ENCODE measurements at places on chromosomes 4 and X. TPM values are rescaled to one million over a fixed set of nuclear protein-coding genes. Genes with fewer than 3 reads are reported as not detected.

The FAM114A1 gene
- 0.79 TPM for total RNA-seq

The MAGEB1 gene
- not detected for total RNA-seq

The PLXNB3 gene
- 0.39 TPM for total RNA-seq

GRCh38 chrX:155263854-155264628 is at the start of gene RAB39B:
Gene RAB39B (minus strand): TSS chrX:155264491. CDS start chrX:155264288, 203 bp downstream.
- peak; percentile 65 for DNase-seq
- H3K36me3 ChIP-seq: peaks cover 5% of the 10 kb centered on the region
- peak within 1 kb of the TSS; percentile 75 for H3K4me3 ChIP-seq
- H3K27me3 ChIP-seq: no peaks in the 10 kb centered on the region
- peaks cover 3% of the 10 kb centered on the region for H3K4me1 ChIP-seq

DNA sequence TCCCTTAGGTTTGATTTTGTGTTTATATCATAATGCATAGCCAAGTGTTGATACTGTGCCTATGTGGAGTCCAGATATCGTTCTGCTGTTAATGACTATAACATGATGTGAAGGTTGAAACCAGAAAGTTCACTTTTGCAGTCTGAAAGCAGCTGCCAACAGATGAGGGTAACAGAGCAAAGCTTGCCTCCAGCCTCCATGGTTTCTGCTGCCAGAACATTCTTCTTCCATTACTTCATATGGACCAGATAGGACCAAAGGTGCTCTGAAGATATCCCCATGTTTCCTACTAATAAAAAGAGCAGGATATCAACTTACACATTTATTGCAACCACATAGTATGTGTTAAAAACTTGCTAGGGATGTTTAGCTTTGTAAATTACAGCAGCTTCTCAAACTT is 394.1 kb downstream of the SPRY1 start:
- no peak overlapping the region for H3K27ac ChIP-seq
- DNase-seq: no peak
- no peaks in the 10 kb centered on the region for H3K4me1 ChIP-seq
- H3K36me3 ChIP-seq: no peaks in the 10 kb centered on the region
- no peaks in the 10 kb centered on the region for H3K27me3 ChIP-seq

The SYTL5 gene
- total RNA-seq: not detected

DNA sequence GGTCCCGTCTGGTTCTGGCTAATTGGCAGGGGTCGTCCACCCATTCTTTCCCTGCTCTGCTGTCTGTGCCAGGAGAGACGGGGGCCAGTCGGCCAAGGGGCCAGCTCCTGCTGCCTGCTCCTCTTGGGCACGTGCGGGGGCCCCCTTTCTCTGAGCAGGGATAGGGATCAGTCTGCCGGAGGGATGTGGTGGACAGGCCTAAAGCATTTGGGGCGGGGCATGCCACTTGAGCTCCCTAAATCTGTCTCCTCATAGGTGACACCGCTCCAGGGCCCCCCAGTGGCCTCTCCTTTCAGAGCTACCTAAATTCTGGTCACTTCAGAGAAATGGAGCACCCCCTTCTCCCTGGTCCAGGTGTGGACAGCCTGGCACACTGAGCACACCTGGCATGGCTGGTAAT is 4.2 kb upstream of the MSANTD1 start:
- H3K36me3 ChIP-seq: peaks cover 16% of the 10 kb centered on the region
- no peak overlapping the region for H3K27ac ChIP-seq
- no peak for DNase-seq
- H3K4me1 ChIP-seq: no peaks in the 10 kb centered on the region
- H3K4me3 ChIP-seq: no peak overlapping the region
- H3K27me3 ChIP-seq: no peaks in the 10 kb centered on the region

- no peak for DNase-seq
- H3K27me3 ChIP-seq: no peaks in the 10 kb centered on the region
- H3K4me3 ChIP-seq: no peak overlapping the region
Measured at GRCh38 chr4:40536032-40536431, 93.6 kb downstream of the RBM47 start.

GRCh38 chr4:150140774-150141400 is 62.6 kb downstream of the DCLK2 start:
- H3K4me3 ChIP-seq: no peak overlapping the region
- H3K36me3 ChIP-seq: no peaks in the 10 kb centered on the region
- DNase-seq: no peak

- no peaks in the 10 kb centered on the region for H3K36me3 ChIP-seq
- peak overlapping the region; percentile 25 for H3K4me3 ChIP-seq
- no peak for DNase-seq
- peaks cover 51% of the 10 kb centered on the region for H3K27me3 ChIP-seq
Measured at GRCh38 chr4:54109241-54110018, 9.5 kb downstream of the GSX2 start.

DNA sequence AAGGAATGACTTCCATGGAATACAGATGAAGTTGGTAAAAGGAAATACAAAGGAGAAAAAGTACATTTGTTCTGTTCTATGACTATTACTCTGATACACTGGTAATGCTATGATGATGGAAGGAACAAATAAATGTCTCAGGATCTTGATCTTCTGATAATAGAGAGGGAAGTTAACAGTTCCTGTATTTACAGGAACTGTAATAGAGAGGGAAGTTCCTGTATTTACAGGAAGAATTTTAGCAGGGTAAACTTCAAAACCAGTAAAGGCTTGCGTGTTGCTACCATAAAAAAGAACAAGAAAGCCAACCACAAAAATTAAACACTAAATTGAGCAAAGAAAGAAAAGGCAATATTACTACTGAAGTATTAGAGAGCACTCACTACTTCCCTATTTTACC is 91.7 kb upstream of the HPGD start:
- DNase-seq: no peak
- no peaks in the 10 kb centered on the region for H3K4me1 ChIP-seq
- no peaks in the 10 kb centered on the region for H3K36me3 ChIP-seq
- H3K4me3 ChIP-seq: no peak overlapping the region
- no peak overlapping the region for H3K27ac ChIP-seq

DNA sequence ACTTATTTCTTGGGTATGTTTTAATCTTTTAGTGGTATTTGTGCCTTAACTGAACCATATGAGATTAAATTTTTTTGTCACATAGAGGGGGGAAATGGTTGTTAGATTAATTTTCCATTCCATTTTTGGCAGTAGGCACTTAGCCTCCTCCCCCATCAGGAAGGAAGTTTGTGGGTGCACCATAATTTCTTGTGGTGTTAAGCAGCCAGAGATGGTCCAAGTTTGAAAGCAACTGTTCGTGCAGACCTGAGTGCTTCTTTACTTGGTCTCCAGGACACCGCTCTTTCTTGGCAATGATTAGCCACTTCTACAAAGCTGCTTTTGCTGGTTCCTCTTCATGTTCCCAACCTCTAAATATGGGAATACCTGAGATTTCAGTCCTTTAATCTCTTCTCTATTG is 92.7 kb upstream of the RPL34 start:
- peaks cover 56% of the 10 kb centered on the region for H3K4me1 ChIP-seq
- H3K36me3 ChIP-seq: no peaks in the 10 kb centered on the region
- no peak overlapping the region for H3K4me3 ChIP-seq
- peak overlapping the region; percentile 52 for H3K27ac ChIP-seq
- no peaks in the 10 kb centered on the region for H3K27me3 ChIP-seq

The TMPRSS11F gene
- not detected for total RNA-seq

The P2RY4 gene
- total RNA-seq: 0.61 TPM

GRCh38 chr4:99473131-99473530 is 37.7 kb upstream of the C4orf17 start:
- no peak overlapping the region for H3K27ac ChIP-seq
- peaks cover 3% of the 10 kb centered on the region for H3K27me3 ChIP-seq
- no peak for DNase-seq
- H3K4me1 ChIP-seq: no peaks in the 10 kb centered on the region
- no peaks in the 10 kb centered on the region for H3K36me3 ChIP-seq

GRCh38 chr4:77877771-77878565 is 15.3 kb downstream of the MRPL1 start:
- H3K27ac ChIP-seq: no peak overlapping the region
- H3K36me3 ChIP-seq: no peaks in the 10 kb centered on the region
- H3K4me3 ChIP-seq: no peak overlapping the region
- peaks cover 10% of the 10 kb centered on the region for H3K4me1 ChIP-seq
- H3K27me3 ChIP-seq: no peaks in the 10 kb centered on the region

The DRD5 gene
- total RNA-seq: not detected

DNA sequence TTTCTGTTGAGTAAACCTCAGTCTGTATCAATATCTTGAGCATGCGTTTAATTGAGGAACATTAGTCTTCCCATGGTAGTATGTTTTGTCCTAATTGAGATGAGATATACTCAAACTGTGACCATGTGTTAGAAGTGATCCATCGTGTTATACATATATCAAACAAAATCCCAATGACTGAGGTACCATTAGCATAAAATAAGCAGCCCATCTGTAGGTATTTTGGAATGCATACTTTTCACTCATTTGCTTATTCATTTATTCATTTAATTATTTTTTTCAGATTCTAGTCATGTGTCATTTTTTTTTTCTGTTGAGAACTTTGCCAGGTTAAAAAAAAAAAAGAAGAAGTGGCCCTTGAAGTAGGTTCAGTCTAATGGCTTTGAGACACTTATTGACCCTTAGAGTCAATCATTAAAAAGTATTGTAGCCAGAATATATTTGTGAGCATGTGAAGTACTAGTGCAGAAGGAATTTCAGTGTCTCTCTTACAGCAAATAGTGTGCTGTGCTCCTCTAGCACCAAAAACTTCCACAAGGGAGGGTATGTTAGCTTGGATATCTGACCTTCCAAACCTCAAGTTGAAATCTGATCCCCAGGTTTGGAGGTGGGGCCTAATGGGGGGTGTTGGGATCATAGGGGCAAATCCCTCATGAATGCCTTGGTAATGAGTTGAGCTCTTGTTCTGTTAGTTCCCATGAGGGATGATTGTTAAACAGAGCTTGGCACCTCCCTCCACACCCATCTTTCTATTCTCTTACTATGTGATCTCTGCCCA is 130.8 kb upstream of the NPY2R start:
- no peak overlapping the region for H3K27ac ChIP-seq
- no peak overlapping the region for H3K4me3 ChIP-seq
- H3K36me3 ChIP-seq: no peaks in the 10 kb centered on the region
- no peak for DNase-seq
- H3K27me3 ChIP-seq: no peaks in the 10 kb centered on the region
- no peaks in the 10 kb centered on the region for H3K4me1 ChIP-seq

The CXCL6 gene
- total RNA-seq: not detected

The MBNL3 gene
- 32.9 TPM for total RNA-seq

The TMSB15C gene
- 2.6 TPM for total RNA-seq

GRCh38 chrX:12843061-12843667 is 23.7 kb upstream of the TLR7 start:
- H3K4me1 ChIP-seq: no peaks in the 10 kb centered on the region
- H3K27me3 ChIP-seq: no peaks in the 10 kb centered on the region
- no peak overlapping the region for H3K4me3 ChIP-seq
- no peak for DNase-seq
- no peaks in the 10 kb centered on the region for H3K36me3 ChIP-seq

The MAML3 gene
- total RNA-seq: 2.7 TPM

DNA sequence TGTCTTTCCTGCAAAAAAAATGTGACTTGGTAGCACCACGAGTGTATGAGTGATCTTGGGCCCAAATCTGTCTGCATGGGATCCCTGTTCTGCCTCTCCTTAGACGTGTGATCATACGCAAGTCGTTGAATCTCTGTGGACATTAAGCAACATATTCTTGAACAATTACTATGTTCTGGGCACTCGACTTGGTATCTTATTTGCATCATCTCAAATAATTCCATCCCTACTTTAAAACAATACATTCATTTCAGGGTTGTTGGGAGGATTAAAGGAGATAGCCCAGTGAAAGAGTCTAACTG is 145.4 kb upstream of the CPEB2 start:
- no peak for DNase-seq
- no peaks in the 10 kb centered on the region for H3K36me3 ChIP-seq
- no peaks in the 10 kb centered on the region for H3K27me3 ChIP-seq
- no peak overlapping the region for H3K4me3 ChIP-seq
- no peak overlapping the region for H3K27ac ChIP-seq

GRCh38 chrX:86028681-86029080 is 18.7 kb downstream of the CHM start:
- peaks cover 3% of the 10 kb centered on the region for H3K36me3 ChIP-seq
- no peaks in the 10 kb centered on the region for H3K27me3 ChIP-seq
- no peak overlapping the region for H3K4me3 ChIP-seq
- H3K4me1 ChIP-seq: no peaks in the 10 kb centered on the region
- no peak for DNase-seq

The FAM149A gene
- 1.1 TPM for total RNA-seq

DNA sequence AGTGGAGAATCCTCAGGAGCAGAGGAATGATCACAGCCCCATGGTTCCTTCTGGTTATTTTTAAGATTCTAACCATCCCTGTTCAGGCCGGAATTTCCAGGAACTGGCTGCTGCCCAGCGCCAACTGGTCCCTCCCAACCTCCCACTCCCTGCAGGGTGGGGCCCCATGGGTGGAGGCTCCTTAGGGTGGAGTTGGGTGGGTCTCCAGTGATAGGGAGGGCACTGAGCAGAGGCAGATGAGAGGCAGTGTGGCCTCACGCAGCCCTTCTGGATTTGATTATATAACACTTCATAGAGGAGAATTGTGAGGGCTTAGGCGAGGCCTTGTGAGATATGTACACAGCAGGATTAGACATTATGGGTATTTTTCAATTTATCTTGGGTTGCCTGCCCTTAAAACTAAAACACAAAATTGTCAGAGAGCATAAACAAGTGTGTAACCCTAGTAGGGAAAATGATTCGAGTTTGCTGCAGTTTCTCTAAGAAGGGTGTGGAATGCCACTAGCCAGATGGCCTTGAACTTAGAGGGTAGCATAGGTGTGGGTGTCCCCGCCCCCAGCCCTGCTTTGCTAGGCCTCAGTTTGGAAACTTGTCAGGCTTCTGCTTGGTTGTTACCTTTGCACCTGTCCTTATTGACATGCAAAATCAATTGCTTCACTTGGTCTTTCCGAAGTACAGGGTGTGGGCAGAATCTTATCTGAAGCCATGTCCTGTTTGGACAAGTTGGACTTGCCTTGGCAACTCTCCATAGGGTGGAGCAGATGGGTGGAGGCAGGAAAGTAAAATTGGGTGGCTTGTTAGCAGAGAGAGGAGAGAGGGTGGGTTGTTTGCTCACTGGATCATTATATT is 9.4 kb downstream of the KLF3 start:
- H3K27ac ChIP-seq: peak overlapping the region; percentile 72
- peaks cover 70% of the 10 kb centered on the region for H3K4me1 ChIP-seq
- H3K36me3 ChIP-seq: no peaks in the 10 kb centered on the region
- H3K27me3 ChIP-seq: no peaks in the 10 kb centered on the region
- DNase-seq: no peak
- H3K4me3 ChIP-seq: peak overlapping the region; percentile 23

The DCAF12L2 gene
- not detected for total RNA-seq

- H3K4me3 ChIP-seq: no peak overlapping the region
- peaks cover 7% of the 10 kb centered on the region for H3K27me3 ChIP-seq
- no peak for DNase-seq
- H3K27ac ChIP-seq: no peak overlapping the region
- no peaks in the 10 kb centered on the region for H3K36me3 ChIP-seq
Measured at GRCh38 chr4:20643631-20644030, 56.6 kb upstream of the PACRGL start.

DNA sequence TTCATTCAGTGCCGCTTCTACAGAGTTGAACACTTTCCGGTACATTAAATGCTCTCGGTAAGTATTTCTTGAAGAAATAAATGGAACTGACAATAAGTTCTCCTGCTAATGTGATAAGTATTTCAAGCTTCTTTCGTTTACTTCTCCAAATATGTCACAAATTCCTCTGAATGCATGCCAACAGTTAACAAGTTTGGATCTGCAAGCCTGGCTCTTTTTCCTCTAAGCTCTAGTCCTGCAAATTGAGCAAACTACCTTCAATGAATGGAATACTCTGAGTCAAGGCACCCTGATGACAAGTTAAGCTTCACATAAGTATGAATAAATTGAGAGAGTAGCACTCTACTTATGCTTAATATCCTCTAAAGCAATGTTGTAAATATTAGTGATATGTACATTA is 403.6 kb downstream of the PDGFC start:
- H3K4me3 ChIP-seq: no peak overlapping the region
- H3K27me3 ChIP-seq: no peaks in the 10 kb centered on the region
- no peaks in the 10 kb centered on the region for H3K36me3 ChIP-seq
- no peaks in the 10 kb centered on the region for H3K4me1 ChIP-seq
- H3K27ac ChIP-seq: no peak overlapping the region

The CT83 gene
- not detected for total RNA-seq
